ENCODE measurements at places on chromosomes 5 and 9.

DNA sequence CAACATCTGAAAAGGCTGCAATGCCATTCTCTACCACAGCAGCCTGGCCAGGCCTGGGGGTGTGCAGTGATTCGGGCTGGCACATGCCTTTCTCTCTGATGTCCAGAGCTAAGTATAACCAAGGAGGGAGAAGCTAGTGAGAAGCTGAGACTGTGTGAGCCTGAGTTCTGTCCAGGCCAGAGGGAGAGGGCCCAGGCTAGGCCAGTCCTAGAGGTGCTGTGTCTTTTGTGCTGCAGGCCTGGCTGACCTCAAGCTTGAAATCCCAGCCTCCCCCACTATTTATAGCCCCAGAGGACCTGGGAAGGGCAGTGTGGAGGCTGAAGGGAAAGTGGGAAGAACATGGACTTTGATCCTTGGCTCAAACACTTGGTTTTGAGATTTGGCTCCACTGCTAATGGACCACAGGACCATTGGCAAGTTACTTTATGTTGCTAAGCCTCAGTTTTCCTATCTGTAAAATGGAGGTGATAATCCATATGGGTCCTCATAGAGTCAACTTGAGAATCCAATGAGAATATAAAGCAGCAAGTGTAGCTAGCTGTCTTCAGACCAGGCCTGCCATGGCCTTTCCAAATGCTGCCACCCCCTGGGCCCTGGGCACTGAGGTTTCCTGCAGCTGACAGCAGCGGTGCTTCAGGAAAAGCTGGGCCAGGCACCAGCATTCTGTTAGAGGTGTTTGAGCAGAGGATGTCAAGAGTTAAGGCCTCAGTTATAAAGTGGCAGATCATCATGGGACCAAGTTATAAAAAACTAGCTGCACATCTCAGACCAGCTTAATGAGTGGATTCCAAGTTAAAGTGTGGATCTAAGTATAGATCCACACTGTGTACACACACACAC is 21.1 kb downstream of the BNIP1 start:
- DNase-seq, result no peak

DNA sequence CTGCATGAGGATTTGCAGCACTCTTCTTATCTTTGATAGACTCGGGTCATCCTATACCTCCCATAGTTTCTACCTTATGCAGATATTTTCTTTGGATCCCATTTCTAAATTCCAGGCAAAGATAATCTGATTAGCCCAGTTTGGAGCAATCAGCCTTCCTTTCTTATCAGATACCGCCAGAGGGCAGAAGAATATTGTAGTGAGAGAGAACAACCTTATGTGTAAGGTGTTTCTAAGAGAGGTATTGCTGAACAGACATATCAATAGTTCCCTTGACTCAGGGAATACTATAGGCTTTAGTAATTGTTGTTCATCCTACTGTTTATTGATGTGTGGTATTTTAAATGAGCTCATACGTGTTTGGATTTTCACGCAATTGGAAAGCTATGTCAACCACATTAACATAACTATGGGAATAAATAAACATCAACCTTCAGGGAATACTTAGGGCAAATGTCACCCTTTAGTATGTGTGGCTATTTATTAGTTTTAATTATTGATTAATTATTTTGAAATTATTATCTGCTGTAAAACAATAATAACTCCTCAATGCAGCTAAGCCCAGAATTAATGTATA is 1435.2 kb upstream of the CDH9 start:
- DNase-seq, result peak; percentile 2

- DNase-seq, result no peak
Measured at GRCh38 chr5:61619777-61620518, 287.9 kb downstream of the ZSWIM6 start.

DNA sequence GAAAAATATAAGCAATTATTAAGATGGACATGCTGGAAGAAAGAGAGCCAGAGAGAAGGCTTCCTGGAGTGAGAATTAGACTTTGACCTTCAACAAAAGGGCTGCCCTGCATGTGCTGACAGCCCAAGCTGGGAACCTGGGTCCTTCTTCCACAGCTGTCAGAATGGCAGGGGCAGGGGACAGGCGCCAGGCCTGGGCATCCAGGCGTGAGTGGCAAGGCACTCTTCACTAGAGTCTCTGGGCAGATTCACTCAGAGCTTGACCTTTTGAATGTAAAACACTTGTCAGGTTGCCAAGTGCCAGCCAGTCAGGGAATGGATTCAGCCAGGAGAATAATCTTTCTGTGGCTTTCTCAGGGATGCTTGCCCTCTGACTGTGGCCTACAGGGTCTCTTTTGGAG is 119.1 kb upstream of the CLINT1 start:
- no peak for DNase-seq

- no peak for DNase-seq
Measured at GRCh38 chr9:37341704-37342103, 80.8 kb upstream of the GRHPR start.

DNA sequence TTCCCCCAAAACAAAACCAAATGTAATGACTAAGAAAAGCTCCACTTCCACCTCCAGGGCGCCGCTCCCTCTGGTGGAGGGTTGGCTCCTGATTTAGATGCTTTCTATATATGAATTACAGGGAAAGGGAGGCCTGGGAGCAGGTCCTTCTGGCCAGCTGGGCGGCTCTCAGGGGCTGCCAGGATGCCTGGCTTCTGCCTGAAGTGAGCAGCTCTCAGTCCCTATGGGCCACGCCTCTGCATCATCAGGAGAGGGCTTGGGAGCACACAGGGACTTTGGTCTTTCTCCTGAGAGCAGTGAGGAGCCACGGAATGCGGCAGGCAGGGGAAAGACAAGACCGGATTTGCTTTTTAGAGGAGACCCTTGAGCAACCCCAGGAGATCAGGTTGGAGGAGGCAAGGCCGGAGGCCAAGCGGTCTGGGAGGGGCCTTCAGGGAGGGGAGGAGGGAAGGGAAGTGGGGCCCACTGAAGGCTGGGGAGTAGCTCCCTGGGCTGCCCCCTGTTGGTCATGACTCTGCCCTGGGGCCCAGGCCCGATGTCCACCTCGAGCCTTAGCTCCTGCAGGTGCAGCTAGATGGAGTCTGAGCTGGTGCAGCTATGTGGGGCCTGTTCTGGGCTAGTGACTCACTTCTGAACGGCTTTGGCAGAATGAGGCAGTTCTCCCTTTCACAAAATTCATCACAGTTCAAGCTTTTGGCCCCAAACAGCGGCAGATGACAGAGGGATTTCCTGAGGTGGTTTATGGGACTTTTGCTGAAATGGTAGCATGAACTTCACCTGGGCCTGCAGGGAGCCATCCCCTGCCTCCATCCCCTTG is 11.3 kb upstream of the GRHPR start:
- peak; percentile 14 for DNase-seq

- DNase-seq, result peak; percentile 67
Measured at GRCh38 chr5:32017692-32018367, 156.3 kb downstream of the GOLPH3 start.

DNA sequence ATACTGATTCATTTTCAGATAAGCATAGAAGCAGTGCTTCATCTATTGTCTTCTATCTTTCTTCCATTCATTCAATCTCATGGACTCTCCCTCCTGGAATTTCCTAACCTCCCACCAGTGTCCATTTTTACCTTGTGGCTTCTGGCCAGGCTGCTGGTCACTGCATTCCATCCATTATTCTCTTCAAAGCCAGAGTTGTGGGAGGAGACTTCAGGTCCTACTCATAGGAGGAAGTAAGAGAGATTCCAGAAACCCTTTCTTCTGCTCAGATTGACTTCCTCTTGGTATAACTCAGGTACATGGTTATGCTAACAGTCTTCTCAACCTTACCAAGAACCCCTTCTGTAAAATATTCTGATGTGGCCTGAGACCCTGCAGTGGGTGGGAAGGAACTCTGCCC is 153.3 kb upstream of the SLC12A2 start:
- DNase-seq, result no peak

GRCh38 chr9:120937596-120937995 is 11.0 kb upstream of the TRAF1 start:
- DNase-seq, result peak; percentile 57

- peak; percentile 73 for DNase-seq
Measured at GRCh38 chr5:178232124-178232919, at the start of gene PHYKPL. TSS of gene PHYKPL (minus strand) at chr5:178232802. CDS start at chr5:178232550, 252 bp downstream.

DNA sequence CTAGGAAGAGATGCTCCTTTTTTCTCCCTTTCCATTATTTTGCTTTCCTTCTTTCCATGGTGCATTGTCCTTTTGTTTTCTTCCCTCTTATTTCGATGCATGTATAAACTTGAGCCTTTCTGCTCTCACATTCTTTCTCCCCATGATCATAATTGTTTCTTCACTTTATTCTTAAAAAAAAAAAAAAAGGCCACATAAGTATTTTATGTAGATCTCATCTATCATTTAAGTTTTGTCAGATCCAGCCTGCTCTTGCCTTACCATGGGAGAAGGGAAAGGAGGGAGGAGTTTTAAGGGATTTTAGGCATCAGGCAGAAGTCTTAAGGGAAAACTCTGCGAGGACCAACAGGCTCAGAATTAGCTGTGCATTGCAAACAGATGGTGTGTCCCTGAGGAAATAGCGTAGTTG is 11.1 kb downstream of the TGFBR1 start:
- DNase-seq, result peak; percentile 27

DNA sequence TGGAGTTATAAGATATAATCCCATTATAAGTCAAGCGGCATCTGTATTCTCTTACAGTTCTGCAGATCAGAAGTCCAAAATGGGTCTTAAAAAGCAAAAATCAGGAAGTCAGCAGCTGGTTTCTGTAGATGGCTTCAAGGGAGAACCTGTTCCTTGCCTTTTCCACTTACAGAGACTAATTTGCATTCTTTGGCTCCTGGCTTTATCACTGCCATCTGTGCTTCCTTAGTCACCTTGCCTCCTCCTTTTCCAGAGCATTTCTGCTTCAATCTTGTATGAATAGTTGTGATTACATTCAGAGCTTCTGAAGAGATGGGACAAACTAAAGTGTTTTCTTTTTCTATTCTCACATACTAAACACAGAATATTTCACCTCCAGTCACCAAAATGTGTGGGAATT is 647.3 kb upstream of the GRAMD2B start:
- no peak for DNase-seq
